ENCODE measurements at places on chromosomes 11 and 22. TPM values are rescaled to one million over a fixed set of nuclear protein-coding genes. Genes with fewer than 3 reads are reported as not detected.

Gene LIF
- total RNA-seq, result 70.9 TPM

Gene APOA5
- total RNA-seq, result not detected

Gene SMC1B
- total RNA-seq, result not detected

Gene SUN2
- 15.6 TPM for total RNA-seq

Gene OR2AG2
- total RNA-seq, result not detected

All from NCI-H460 (cell line).